Stimulated activated CD8-positive, alpha-beta memory T cell treated with anti-CD3 and anti-CD28 coated beads, Interleukin-4, amount 100 ng/mL, for 1 hour (primary cell): ENCODE measurements at places on chromosomes 3 and 15.

- no peak for DNase-seq
Observed at GRCh38 chr3:116238846-116239565, 206.3 kb downstream of the LSAMP start.

- no peak for DNase-seq
Observed at GRCh38 chr3:102979191-102979590, 544.4 kb downstream of the ZPLD1 start.

GRCh38 chr3:54356261-54357045 is 234.1 kb downstream of the CACNA2D3 start:
- DNase-seq = no peak

- no peak for DNase-seq
Observed at GRCh38 chr15:101151288-101151687, 100.6 kb downstream of the CHSY1 start.

DNA sequence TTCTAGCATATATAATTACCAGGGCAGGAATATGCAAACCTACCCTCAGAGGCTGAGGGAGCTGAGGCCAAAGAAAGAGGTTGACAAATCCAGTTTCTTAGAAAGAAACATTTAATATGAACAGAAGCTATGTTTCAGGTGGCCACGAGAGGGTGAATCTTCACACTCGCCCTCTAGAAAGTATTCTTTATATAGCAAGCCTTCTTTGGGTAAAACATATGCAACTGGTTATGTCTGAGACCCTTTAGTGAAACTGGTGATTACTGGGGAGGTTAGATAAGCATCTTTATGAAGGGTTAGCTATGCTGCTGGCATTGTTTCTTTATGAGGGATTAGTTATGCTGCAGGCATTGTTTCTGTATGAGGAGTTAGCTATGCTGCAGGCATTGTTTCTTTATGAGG is 50.7 kb upstream of the GOLGA6L2 start:
- no peak for DNase-seq

- no peak for DNase-seq
Observed at GRCh38 chr15:73075160-73075859, 23.0 kb downstream of the NEO1 start.

GRCh38 chr3:17088602-17089313 is 204.0 kb downstream of the PLCL2 start:
- no peak for DNase-seq

GRCh38 chr3:119663885-119664284 is 3.5 kb upstream of the POPDC2 start:
- DNase-seq = no peak

DNA sequence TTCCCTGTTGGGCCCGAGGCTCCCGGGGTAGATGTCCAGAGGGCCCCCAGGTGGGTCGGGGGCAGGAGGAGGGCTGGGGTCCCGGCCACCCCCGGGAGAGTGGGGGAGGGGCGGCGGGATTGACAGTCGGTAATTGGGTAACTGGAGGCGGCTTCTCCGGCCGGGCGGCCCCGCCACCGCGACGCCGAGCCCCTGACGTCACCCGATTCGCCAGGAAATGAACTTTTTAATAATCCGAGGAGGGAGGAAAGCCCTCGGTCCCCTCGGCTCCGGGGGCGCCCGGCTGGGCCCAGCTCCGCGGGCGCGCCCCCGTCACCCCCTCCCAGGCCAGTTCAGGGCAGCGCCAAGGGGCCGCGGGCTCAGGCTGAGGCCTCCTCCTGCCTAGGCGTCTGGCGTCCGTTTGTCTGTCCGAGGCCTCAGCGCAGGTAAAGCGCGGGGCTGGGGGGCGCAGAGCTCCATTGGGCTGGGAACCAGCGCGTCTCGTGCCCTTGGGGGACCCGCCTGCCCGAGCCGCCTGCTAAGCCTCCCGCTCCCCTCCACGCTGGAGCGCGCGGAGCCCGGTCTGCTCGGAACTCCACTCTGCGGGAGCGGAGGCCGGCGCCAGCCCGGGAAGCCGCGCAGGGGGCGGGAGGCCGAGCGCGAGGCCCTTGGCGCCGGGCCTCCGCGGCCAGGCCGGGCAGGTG is 3.9 kb downstream of the GATA2 start:
- DNase-seq = no peak

GRCh38 chr3:16313886-16314645 is 49.1 kb downstream of the OXNAD1 start:
- DNase-seq = no peak

DNA sequence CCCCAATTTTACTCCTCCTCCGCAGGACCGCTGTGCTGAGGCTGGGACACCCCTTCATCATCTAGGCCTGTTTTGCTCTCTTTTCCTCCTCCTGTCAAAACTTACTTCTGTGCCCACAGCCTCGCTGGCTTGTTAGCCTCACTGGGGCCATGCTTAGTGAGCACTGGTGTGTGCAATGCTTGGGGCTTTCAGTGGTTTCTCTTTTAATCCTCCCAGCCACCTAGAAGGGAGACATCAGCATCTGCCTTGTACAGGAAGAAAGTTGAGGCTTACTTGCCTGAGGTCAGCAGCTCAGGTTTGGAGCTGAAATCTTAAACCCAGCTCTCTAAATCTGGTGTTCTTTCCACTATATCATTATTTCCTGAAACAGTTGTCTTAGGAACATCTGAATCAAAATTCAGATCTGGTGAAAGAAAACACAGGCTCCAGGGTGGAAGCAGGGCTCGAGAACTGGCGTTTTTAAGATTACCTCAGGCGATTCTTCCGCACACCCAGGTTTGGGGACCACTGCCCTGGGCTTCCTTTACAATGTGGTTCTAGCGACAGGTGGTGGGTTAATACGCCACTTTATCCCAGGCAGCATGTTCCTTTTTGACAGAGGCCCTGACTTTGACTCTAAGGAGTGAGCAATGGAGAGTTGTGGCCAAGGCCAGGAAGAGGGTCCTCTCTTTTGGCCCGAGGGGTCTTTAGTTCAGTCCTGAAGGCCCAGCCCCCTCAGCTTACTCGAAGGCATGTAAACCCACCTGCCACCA is 3.8 kb downstream of the THSD4 start:
- no peak for DNase-seq

DNA sequence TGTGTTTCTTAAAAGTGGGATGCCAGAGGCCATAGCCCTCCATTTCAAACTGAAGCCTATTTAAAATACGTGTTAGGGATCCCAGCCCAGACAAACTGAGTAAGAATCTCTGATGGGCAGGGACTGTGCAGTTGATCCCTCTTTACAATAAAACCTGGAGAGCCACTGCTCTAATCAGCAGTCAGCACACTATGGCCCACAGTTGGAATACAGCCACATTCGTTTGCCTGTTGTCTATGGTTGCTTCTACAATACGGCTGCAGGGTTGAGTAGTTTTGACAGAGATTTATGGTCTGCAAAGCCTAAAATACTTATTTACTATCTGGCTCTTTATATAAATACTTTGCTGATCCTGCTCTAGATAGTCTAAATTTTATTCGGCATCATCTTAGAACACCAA is 32.4 kb downstream of the TJP1 start:
- DNase-seq = no peak

DNA sequence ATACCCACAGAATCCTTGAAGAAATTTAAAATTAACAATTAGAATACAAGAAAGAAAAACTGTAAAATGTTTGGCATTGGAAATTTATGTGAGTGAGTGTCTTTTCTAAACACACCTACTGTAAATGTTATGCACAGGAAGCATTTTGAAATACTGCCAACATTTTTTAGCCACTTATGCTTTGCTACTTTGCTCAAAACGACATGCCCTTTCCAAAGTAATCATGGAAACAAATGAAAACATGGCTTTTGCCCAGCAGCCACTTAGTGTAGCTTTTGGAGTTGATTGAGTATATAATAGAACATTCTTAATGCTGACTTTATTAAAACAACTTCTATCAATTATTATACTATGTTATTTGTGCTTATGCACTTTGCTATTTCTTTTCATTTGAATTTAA is 823.0 kb downstream of the CADM2 start:
- no peak for DNase-seq

GRCh38 chr3:148615382-148615781 is 82.3 kb upstream of the AGTR1 start:
- no peak for DNase-seq

DNA sequence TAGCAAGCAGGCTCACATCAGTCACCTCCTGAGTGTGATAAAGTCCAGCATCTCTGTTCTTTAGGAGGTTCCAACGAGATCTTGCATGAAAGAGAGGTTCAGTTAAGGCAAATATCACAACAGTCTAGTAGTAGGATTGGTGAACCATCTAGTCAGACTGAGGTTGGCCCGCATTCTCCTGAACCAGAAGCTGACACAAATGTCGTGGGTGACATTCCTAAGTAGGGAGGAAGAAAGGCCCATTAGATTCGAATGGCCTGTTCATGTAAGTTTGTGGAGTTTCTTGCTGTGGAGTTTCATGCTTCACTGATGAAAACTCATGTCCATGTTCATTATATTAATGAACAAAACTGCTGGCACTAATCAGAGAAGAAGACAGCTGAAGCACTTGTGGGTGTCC is 66.7 kb upstream of the XCR1 start:
- no peak for DNase-seq

DNA sequence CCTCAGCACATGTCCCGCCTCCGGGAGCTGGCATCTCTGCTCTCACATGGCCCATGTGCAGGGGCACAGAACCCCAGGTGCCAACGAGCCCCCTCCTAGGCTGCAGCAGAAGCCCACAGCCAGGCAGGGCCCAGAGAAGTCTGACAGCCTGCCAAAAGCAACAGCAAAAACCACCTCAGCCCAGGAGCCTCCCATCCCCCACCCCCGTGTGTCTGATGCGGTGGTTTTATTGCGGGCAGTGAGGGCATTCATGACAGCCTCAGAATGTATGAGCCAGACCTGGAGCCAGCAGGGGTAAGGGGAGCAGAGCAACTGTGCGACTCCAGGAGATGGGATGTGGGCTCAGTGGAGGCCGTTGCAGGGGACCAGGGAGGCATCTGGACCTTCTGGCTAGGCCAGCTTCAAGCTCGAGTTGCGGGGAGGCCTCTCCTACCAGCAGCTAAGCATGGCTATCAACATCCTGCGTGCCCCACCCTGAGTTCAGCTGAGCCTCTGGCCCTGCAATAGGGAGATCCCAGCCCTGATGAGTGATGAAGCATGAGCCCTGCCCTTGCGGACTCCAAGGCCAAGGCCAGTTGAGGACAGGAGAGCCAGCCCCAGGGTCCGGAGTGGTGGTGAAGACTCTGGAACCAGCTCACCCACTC is 52.5 kb downstream of the CYP11A1 start:
- no peak for DNase-seq

DNA sequence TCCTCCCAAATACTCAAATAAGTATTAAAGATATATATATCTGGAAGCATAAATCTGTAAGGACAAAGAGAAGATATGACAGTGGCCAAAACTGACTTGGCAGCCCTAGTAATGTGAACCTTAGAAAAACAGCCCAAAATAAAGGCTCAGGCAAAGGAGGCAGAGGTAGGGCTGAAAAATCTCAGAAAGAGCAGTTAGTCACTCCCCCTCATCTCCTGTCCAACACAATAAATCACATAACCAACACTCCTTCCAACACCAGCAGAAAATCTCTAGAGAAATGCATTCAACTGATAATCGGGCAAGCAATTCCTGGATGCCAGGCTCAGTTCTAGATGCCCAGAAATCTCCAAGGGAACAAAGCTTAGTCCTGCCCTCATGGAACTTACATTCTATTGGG is 22.1 kb upstream of the CHRM5 start:
- no peak for DNase-seq

DNA sequence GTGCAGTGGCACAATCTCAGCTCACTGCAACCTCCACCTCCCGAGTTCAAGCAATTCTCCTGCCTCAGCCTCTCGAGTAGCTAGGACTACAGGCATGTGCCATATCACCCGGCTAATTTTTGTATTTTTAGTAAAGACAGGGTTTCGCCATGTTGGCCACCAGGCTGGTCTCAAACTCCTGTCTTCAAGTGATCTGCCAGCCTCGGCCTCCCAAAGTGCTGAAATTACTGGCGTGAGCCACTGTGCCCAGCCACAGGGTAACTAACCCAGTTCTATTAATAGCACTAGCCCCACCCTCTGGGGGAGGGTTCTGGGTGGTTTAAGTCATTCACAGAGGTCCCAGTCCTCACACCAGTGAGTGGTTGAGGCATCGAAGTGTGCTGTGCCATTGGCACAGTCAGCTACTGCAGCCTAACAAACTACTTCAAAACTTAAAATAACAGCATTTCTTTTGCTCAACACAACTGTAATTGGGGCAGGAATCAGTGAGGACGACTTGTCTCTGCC is 44.0 kb downstream of the RHCG start:
- no peak for DNase-seq

DNA sequence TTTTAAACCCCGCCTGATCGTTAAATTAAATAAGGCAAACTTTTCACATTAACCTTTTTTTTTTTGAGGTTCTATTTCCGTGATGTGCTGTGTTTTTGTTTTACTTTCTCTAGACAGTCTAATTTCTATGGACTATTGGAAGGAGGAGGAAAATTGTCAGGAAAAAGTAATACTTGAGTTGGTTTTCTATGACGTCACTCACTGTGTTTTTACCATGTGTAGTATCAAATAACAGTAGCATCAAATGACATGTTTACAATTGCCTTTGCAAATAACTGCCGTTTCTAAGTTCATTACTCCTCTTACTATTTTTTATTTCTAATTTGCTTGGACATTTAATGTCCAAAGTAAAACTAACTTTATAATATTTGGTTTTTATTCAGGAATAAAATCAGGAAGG is 32.3 kb downstream of the MYO1E start:
- DNase-seq = no peak

GRCh38 chr3:114241262-114241661 is 3.9 kb upstream of the ZNF80 start:
- no peak for DNase-seq

DNA sequence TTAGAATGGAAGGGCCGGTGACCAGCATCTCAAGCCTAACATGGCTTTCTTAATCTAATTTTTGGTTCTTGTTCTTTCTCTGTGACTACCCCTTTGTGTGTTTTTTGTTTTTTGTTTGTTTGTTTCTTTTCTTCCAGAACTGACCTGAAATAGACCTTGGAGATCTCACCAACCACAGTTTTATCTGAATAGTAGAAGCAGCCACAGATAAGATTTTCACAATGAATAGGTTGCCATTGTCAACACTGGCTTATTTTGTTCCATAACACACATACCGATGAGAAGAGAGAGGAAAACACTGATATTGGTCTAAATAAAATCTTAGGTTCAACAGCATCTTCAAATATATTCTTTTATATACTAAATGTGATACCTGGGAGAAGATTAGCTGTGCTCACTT is 11.5 kb downstream of the ILDR1 start:
- no peak for DNase-seq

- no peak for DNase-seq
Observed at GRCh38 chr3:56303487-56303886, 164.8 kb downstream of the ERC2 start.

- DNase-seq = no peak
Observed at GRCh38 chr15:34514251-34514670, 69.2 kb downstream of the GOLGA8B start.

- no peak for DNase-seq
Observed at GRCh38 chr3:4355401-4356219, 52.4 kb downstream of the SETMAR start.

- DNase-seq = no peak
Observed at GRCh38 chr3:143605233-143605950, 242.9 kb downstream of the SLC9A9 start.
